Stimulated activated CD8-positive, alpha-beta memory T cell treated with anti-CD3 and anti-CD28 coated beads, Interleukin-7, amount 100 ng/mL, for 48 hours (primary cell): ENCODE measurements at places on chromosomes 1 and 21.

DNA sequence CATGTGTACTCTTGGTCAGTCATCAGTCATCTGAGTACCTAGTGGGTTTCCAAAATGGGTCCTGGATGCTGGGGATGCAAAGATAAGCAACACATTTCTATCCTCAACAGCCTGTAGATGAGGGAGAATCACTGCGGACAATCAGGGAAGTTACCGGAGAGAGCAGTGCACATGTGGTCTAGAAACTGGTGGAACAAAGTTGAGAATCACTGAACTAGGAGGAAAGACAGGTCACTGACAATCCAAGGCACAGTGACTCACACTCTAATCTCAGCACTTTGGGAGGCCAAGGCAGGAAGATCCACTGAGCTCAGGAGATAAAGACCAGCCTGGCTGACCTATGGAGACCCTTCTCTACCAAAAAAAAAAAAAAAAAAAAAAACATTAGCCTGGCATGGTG lies 31.4 kb upstream of the LGALS8 start:
- DNase-seq, result no peak

GRCh38 chr1:43541721-43542401 lies 11.2 kb downstream of the PTPRF start:
- DNase-seq, result no peak

DNA sequence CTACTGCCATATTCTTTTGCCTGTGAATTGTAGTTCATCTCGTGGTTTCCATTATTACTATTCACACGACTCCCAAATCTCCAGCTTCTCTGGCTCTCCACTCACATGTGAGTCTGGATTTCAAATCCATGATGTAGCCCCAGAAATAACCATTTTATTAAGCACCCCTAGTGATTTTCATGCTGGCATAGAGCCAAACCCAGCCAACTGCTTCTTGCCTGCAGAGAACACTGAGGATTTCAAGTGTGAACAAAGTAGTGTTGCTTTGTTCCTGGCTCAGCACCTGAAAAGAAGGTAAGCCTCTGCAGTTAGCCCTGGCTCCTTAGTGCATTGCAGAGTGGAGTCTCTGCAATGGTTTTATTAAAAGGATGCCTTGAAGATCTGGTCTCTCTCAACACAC lies 25.9 kb downstream of the UTP25 start:
- no peak for DNase-seq

- no peak for DNase-seq
Observed at GRCh38 chr1:87717157-87717670, 388.5 kb downstream of the LMO4 start.

DNA sequence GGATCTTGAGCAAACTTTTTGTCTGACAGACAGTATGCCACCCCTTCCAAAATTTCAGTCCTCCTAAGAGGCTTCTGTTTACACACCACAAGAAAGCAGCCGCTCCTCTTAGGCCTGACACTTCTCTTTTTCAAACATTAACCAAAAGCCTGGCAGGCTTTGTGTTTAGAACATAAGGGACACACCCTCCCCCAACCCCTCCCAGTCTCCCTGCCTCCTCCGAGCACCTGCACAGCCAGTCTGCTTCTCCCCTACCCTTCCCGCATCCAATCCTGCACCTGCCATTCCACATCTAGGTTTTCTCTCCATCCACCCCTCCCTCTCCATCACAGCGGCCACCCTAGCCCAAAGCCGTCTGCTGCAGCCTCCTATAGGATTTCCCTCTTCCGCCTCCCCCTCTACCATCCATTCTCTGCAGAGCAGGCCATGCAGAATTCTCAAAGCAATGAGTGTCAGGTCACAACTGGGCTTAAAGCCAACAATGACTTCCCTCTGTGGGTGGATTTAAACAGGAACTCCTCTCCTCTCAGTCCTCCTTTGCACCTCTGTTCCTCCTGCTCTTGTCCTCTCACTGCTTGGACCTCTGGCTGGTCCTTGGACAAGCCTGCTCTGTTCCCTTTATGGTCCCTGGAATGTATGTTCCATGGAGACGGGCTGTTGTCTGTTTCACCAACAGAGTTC lies 478.2 kb downstream of the NPHP4 start:
- no peak for DNase-seq

- DNase-seq, result no peak
Observed at GRCh38 chr1:72780212-72780611, 497.9 kb upstream of the NEGR1 start.

GRCh38 chr1:96039910-96040309 lies 681.7 kb upstream of the PTBP2 start:
- no peak for DNase-seq

- DNase-seq, result no peak
Observed at GRCh38 chr1:160081261-160081936, at the start of gene KCNJ9. KCNJ9 (plus strand) TSS chr1:160081538; CDS start chr1:160084031, 2,493 bp downstream.

- DNase-seq, result no peak
Observed at GRCh38 chr21:28737674-28738419, 254.8 kb downstream of the LTN1 start.

- no peak for DNase-seq
Observed at GRCh38 chr1:213303286-213303685, 252.2 kb downstream of the RPS6KC1 start.

DNA sequence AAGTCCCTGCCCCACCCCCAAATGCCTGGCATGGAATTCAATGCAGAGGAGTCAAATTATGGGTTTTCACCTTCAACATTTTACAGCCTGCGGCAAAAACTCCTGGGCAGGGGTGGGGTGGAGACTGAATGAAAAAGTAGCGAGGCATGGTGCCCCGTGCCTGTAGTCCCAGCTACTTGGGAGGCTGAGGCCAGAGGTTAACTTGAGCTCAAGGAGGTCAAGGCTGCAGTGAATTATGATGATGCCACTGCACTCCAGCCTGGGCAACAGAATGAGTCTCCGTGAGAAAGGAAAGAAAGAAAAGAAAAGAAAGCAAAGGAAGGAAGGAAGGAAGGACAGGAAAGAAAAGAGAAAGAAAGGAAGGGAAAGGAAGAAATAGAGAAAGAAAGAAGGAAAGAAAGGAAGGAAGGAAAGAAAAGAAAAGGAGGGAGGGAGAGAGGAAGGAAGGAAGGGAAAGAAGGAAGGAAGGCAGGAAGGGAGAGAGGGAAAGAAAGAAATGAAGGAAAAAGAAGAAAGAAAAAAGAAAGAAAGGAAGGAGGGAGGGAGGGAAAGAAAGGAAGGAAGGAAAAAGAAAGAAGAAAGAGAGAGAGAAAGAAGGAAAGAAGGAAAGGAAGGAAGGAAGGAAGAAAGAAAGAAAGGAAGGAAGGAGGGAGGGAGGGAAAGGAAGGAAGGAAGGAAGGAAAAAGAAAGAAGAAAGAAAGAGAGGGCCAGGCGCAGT lies 11.1 kb downstream of the LEMD1 start:
- DNase-seq, result no peak

GRCh38 chr1:25110485-25110884 lies 121.8 kb downstream of the SYF2 start:
- no peak for DNase-seq

GRCh38 chr1:176752505-176752904 lies 289.5 kb downstream of the PAPPA2 start:
- DNase-seq, result no peak

DNA sequence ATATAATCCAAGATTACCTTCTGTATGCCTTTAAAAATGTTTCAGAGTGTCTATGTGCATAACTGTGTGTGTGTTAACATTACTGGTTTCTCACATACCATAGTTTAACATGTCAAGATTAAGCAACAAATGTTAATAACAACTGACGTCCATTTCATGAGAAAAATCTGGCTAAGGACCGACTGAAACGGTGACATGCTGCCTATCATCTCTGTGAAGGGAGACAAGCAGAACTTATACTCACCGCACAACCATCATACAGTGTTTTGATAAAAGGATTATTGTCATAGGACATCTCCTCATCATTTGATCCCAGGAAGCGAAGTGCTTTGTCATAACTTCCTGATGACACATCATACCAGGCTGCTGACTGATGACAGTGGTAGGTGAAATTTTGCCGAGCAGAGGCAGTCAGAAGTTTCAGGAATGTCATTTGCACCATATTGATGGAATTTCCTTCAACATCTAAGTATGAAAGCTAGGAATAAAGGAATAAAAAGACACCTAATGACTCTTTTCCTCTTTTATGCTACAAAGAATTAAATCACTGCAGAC lies 228.8 kb downstream of the COL11A1 start:
- no peak for DNase-seq

GRCh38 chr1:70667494-70668170 lies 256.6 kb downstream of the CTH start:
- no peak for DNase-seq

- DNase-seq, result no peak
Observed at GRCh38 chr1:8976338-8976737, 30.7 kb downstream of the CA6 start.

DNA sequence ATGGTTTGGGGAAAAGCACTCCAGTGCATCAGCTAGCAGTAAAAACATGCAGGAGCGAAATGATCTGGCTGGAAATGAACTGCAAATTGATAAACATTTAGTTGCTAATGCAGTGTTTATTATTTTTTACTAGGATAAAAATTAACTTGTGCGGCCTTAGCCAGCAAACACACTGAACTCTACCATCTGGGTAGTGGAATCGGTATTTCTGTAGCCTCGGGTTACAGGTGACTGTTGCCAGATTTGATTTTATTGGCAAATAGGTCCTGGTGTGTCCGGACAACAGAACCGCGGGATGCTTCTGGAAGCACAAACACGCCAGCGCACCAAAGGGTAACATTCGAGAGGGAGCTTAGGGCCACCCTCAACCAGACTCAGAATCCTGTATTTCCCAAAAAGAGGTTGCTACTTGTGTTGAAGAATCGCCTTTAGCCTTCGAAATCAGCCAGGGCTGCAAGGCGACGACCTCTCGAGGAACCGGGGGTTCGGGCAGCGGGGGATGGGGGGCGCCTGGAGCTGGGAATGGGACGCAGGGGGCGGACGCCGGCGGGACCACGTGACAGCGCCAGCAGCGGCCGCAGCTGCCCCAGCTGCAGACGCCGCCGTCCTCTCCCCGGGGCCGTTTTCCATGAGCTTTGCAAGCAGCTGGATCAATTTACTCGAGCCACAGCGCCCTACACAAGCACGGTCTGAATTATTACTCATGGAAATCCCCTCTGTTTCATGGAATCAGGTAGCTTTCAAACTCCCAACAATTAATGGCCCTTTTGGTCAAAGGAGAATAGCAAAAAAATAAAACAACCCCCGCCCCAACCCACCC lies 158.8 kb downstream of the TOMM20 start:
- no peak for DNase-seq

DNA sequence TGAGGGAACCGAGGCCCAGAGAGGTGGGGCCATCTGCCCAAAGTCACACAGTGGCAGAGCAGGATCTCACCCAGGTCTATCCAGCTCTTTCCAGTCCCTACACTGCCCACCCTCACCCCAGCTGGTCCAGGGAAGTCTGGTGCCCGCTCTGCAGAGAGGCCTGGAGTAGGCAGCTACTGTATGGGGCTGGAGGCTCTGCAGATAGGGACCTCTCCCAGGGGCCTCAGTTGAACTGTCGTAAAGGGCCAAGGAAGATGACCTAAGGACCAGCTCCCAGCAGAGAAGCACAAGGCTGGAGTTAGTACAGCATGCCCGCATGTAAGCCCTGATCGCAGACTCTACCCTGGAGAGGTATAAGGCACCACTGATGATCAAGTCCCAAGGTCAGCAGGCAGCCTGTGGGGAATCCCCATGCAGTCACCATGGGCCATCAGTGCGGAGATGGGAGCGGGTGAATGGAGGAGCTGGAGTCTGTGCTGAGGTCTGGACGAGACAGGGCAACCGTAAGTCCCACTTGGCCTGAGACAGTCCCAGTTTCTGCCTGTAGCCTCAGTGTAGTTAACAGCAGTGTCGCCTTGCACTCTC lies 320.2 kb downstream of the MATN1 start:
- no peak for DNase-seq

DNA sequence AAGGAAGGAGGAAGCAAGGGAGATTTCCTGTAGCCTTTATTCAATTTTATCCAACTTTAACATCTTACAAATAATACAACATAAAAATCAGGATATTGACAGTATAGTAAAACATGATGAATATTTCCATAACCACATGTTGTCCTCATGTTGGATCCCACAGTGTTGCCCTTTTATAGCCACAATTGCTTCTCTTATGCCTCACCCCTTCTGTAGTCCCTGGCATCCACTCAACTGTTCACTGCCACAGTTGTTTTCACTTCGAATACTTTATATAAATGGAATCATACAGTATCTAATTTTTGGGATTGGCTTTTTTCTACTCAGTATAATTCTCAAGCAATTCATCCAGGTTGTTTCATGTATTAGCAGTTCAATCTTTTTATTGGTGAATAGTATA lies 44.8 kb downstream of the SRSF11 start:
- DNase-seq, result no peak

- no peak for DNase-seq
Observed at GRCh38 chr1:18010945-18011344, 96.7 kb upstream of the IGSF21 start.
